Effector CD4-positive, alpha-beta T cell (primary cell): ENCODE measurements at places on chromosomes 2 and 18.

- no peak for DNase-seq
Observed at GRCh38 chr2:37180006-37180639, 8.3 kb downstream of the SULT6B1 start.

GRCh38 chr18:56388571-56388970, 249.8 kb downstream of the TXNL1 start:
- DNase-seq = no peak

GRCh38 chr2:128024816-128025215, 3.0 kb downstream of the SAP130 start:
- DNase-seq = no peak

DNA sequence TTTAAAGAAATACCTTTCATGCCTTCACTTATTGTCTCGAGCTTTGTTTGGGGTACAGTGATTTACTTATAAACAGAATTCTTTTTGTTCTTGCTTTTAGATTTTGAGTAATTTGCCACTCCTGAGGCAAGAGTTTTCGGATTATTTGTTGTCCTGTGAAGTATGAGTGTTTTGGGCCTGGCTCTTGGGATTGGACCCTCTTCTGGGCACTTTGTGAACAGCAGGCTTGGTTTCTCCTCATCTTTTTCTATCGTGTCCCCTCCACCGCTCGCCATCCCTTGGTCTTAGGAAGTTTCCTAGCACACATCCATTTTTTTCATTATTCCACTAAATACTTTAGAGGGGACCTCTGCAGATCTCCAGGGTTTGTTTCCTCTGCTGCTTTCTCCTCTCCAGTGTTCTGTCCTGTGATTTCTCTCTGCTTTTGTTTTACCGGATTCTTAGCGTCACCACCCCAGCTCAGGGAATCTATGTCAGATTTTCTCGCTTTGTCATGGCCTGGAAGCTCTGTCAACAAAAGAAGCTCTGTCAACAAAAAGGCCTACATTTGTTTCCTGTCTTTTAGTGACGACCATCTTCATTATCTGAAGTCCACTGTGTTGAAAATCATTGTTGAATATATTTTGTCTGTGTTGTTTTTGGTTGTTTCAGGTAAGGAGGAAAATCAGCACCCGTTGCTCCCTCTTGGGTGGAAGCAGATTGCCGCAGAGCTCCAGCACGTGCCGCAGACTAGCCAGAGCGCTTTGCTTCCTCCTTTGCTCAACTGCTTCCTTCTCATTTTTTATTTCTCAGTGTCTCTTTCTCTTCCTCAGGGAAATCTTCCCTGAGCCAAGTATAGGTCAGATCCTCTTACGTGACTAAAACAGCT, 27.8 kb downstream of the ANKRD62 start:
- no peak for DNase-seq

GRCh38 chr2:20231598-20232026, 6.7 kb upstream of the SDC1 start:
- no peak for DNase-seq

DNA sequence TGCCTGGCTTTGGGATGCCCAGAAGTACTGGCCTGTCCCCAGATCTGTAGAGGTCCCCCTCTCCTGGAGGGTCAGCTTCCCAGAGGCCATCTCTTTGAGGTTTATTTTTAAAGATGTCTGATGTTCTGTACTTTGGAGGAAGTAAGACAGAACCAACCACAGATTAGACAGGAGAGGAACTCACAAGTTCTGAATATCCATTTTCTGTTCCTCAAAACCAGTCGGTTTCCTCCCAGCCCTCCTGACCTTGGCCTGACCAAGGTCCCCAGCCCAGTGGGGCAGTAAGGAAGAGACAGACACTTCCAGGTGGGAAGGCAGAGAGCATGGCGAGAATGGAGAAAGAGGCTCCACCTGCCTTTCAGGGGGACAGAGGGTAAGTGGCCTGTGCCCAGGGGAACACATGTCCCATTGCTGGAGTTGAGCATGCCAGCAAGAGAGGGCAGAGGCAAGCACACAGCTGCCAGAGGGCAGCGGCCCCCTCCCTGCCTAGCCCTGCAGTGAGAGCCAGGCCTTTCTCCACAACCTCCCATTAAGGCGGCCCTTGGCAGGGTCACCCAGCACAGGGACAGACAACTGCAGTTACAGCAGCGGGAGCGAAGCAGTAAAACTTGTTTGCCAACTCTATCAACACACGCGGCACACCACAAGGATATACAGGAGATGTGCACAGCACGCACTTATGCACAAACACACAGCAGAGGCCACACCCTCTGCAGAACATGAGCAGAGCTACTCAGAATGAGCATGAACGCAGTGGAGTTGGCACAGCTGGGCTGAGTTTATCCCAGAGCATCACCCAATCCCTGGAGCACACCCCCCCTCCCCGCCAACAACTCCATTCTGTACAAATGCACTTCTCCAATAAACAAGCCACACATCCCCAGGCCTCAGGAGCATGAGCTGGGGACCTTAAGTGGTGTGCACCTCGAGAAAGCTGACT, 18.5 kb upstream of the SEMA4C start:
- DNase-seq = no peak

- no peak for DNase-seq
Observed at GRCh38 chr2:66387016-66387753, 47.7 kb upstream of the MEIS1 start.

DNA sequence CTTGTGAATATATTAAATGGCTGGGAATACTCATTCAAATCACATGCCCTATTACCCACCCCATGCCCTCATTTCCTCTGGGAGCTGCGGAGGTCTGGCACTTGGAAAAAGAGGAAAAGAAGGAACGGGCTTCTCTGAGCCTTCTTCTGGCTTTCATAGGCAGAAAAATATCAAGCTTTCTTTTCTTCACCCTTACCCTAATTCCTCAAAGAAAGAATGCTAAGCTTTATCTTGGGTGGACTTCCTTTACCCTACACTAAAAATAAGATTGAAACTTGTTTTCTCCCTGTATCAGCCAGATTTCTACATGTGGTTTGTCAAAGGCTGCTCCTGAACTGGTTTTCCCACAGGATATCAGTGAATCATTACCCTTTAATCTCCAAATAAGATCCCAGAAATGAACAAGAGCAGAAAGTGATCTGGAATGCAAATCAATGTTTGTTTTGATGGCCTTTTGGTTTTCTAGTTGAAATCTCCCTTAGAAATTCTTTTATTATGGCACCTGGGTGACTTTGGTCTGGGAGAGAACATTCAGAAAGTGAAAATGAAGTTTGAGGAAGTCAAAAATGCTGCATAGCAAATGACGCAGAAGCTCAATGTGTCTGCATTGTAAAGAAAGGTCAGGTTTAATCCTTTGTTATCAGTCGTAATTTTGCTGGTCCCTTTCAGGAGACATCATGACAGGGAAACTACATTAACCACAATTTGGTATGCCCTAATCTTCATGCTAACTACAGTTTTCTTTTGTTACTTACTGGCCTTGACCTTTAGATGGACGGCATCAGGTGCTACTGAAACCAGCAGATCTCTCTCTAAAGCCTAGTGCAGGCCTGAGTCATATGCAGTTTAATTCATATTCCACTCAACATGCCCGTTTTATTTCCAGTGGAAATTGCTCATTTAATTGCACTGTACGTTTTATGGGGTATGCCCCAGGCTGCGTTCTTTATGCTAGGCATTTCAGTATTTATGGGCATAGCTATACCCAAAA, 46.6 kb upstream of the HNRNPA3 start:
- DNase-seq = no peak

GRCh38 chr2:95077861-95078603, 43.6 kb downstream of the MRPS5 start:
- DNase-seq = no peak

GRCh38 chr2:120589771-120590608, 145.7 kb upstream of the GLI2 start:
- DNase-seq = no peak

- no peak for DNase-seq
Observed at GRCh38 chr2:241871538-241872312, 2.2 kb downstream of the RTP5 start.

- no peak for DNase-seq
Observed at GRCh38 chr2:235268535-235268934, 225.3 kb upstream of the AGAP1 start.
